Gastroesophageal sphincter (tissue), 4 donors: ENCODE measurements at places on chromosomes 1 and 21.

DNA sequence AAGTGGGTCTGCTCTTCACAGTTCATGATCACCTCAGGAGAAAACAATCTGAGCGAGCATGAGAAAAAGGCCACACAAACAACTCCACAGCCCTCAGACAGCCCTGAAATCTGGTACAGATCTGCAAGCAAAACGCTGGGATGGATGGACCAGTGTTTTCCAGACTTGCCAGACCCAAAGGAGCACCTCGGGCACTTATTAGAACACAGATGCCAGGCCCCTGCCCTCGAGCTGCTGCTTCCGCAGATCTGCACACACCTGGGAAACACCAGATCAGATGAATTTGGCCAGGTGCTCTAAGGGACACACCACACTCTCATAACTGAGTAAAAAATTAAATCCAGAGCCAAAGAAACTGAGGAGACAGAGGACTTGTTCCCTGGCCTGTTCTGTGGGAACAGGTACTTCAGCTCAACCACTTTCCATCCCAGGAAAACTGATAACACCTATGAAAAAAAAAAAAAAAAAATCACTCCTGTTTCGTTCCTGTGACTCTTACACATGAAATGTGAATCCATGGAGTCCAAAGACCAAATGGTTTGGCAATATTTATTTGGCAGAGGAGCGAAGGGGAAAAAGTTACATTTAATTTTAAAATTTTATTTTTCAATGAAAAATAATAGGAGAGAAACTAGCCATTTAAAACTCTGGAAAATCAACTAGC, 202.9 kb upstream of the ESRRG start:
- no peak for ATAC-seq

DNA sequence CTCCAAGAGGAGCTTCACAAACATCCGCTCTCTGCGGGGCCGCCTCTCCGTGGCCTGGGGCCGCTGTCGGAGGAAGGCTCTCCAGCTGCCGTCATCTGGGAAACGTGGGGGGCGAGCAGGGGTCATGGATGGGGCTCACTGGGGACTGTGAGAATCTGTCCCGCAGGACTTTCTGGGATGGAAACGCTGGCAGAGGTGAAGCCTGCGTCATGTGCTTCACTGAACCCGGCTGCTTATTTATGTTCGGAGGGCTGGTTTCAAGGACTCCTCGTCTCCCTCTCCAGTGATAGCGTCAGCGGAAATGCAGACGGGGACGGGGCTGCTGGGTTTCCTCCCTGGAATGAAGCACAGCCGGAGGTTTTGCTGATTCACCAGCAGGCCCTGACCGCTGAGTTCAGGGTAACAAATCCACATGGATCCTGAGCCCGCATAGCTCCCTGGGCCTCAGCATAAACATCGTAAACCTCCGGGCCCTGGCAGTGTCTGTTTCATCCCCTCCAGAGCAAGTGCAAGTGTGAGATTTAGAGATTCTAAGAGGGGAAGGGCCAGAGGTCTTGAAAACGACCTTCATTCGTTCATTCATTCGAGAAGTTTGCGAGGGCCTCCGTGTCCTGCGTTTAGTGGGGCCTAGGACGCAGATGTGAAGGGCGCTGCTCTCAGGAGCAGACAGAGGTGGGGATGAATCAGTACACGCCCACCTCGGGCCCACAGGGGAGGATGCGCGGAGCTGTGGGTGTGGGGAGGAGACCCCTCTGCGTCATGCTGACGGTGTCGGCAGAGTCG, 7.0 kb upstream of the POFUT2 start:
- peak; percentile 83 for ATAC-seq

- ATAC-seq = no peak
Observed at GRCh38 chr1:207070811-207071210, 17.7 kb downstream of the PFKFB2 start.

GRCh38 chr1:48725341-48726046, 51.2 kb downstream of the BEND5 start:
- ATAC-seq = no peak

- ATAC-seq = peak; percentile 67
Observed at GRCh38 chr1:32464716-32465577, at the start of gene ZBTB8B. Gene ZBTB8B (plus strand): TSS chr1:32465072. CDS start chr1:32470625, 5,553 bp downstream.
